ENCODE measurements at places on chromosomes 13 and 19.

DNA sequence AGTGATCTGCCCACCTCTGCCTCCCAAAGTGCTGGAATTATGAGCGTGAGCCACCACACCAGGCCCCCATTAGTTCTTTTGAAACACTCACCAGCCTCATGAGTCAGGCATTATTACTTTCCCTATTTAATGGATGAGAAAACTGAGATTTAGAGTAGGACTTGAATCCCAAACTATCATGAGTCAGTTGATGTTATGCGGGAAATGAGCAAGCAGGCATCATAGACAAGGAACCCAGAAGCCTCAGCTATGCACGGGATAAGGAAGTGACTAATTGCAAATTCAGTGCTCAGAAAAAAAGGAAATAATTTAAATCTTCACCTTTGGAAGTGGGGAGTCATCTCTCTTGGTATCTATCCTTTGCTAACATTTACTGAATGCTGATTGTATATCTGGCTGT is 217.5 kb downstream of the ABCC4 start:
- DNase-seq = no peak

DNA sequence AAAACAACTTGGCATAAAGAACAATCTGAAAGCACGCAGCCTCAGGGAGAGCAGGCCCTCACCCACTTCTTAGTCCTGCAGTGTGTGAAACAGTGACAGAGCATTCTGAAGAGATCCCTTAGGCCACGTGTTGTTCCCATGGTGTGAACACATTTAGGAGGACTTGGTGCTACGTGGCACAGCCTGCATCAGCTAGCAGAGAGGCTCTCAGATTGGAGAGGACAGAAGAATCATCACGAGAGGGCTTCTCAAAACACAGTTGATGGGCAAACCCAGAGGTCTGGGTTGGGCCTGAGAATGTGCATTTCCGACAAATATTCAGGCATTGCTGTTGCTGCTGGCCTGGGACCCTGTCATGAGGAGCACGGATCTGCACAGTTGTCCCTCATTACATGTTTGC is 26.1 kb upstream of the TFDP1 start:
- no peak for DNase-seq

DNA sequence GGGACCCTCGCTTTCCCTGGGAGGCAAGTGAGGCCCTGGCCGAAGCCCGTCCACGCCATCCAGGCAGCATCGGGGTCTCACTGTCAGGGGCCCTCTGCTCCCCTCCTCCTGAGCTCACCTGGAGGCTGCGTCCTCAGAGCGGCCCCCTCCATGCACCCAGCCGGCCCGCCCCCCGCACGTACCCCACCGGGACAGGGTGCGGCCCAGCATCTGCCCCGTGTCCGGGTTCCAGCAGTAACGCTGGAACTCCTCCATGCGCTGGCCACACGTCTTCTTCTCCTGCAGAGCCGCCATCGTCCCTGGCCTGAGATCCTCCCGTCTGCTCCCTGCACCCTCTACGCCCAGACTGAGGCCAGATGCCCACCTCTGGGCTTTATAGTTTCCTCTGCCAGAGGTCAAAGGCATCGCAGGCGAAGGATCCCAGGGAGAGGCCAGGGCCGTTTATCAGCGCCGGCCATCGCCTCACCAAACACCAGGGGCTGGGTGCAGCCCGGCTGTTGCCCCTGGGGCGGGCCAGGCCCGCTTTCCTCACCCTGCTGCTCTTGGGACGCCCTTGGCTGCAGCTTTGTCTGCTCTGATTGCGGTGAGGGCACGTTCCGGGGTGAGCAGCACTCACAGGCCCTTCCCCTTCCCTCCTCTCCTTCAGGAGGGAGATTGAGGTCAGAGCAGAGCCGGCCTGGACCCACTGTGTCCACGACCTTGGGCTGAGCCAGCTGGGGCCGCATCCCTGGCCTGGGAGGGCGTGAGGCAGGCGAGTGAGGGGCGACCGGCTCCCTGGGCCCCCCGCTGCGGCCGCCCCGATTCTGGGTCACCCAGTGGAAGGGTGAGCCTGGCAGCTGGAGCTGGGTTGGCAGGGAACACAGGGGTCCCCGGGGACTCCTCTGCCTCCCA is at the start of gene ATP4B:
ATP4B (minus strand) TSS at position 348 of the 891 bp plus-strand sequence; CDS start at position 294, 54 bp downstream.
- DNase-seq = no peak

GRCh38 chr13:23794267-23795161 is 94.7 kb downstream of the MIPEP start:
- DNase-seq = no peak

DNA sequence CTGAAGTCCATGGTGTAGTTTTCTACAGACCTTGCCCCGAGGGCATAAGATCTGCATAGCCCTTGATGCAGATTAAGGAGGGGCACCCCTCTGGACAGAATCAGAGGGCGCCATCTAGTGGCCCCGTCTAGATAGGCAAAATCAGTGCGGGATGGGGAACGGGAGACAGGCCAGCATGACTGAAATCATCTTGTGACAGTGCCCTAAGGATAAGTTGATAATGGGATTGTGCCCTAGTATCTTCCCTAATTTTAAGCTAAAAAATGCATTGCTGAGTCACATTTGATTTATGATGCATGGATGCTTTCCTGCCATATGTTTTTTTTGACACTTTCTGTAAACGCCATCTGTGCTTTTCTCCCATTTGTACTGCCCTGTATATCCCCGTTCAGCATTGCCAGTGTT is 19.0 kb upstream of the GPI start:
- peak; percentile 58 for DNase-seq

GRCh38 chr19:48833977-48834376 is 2.3 kb downstream of the HSD17B14 start:
- DNase-seq = no peak

- no peak for DNase-seq
Observed at GRCh38 chr19:15198951-15199660, 1.7 kb downstream of the NOTCH3 start.

DNA sequence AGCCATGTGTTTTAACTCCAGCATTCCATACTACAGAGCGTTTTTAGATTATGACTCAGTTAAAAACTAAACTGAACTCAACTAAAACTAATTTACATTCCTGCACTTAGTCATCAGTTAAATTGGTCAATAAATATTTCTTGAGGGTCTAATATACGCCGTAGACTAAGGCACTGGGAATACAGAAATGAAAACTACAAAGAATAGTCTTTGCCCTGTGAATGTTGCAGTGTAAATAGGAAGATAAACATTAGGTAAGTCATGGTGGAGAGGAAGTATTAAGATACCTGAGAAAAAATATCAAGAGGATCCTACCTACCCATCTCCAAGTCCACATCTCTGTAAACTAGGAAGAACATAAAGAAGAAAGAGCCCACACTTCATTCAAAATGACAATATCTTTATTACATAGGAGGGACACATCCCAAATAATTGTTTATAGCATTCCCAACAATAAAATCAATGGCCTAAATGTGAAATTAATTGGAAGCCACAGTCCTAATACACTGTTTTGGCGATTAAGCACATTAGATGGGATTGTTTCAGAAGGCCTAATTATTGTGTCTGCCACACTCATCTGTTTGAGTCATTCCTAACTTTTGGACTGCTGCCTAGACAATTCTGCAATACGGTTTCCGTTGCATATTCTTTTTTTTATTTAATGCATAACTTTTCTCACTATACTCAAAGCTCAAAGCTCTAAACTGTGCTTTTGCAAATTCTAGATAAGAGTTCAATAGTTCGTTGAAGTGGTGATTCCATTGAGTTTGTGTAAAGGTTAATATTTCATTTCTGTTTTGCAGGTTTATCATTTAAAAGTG is 52.9 kb downstream of the MBNL2 start:
- no peak for DNase-seq

DNA sequence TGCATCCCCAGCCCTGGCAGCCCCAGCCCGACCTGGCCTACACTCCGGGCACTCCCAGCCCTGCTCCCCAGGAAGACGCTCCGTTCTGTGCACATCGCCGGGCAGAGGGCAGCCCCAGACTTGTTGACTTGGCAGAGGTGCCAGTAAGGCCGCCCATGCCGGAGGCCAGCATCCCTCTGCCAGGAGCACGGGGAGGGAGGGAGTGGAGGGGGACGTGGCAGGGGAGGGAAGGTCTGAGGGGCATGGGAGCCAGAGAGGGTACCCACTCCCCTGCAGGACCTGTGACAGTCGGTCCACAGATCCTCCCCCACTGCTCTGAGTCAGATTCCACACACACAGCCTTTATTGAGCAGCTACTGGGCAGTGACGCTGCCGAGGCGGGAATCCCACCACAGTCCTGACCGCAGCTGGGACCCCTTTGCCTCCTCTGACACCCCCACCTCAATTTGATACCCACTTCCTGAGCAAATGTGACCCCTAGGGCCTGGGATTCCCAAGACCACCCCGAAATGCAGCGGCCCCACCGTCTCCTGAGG is 1.9 kb upstream of the NKPD1 start:
- no peak for DNase-seq

- peak; percentile 67 for DNase-seq
Observed at GRCh38 chr19:35030257-35031071, at the start of gene SCN1B. SCN1B (plus strand) TSS chr19:35030470; CDS start chr19:35030821, 351 bp downstream.

- no peak for DNase-seq
Observed at GRCh38 chr13:40812102-40812501, 22.7 kb downstream of the SLC25A15 start.

DNA sequence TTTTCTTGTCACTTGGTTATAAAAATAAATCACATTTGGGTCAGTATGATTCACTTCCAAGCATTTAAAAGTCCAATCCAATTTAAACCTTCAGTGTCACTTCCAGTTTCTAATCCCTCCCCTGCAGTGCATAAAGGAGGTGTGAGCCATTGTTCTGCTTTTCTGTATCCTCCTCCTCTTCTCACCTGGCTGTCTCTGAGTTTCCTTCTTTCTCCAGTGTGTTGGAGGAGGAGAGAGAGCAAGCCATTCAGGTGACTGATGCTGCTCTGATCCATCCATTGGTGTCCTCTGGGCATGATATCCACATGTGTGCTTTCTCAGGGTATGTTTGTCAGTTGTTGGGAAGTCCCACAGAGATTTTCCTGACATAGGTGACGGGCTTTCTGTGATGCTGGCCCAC is 1.2 kb downstream of the NUDT15 start:
- DNase-seq = no peak

GRCh38 chr13:45162194-45162593 is 38.7 kb downstream of the KCTD4 start:
- no peak for DNase-seq

DNA sequence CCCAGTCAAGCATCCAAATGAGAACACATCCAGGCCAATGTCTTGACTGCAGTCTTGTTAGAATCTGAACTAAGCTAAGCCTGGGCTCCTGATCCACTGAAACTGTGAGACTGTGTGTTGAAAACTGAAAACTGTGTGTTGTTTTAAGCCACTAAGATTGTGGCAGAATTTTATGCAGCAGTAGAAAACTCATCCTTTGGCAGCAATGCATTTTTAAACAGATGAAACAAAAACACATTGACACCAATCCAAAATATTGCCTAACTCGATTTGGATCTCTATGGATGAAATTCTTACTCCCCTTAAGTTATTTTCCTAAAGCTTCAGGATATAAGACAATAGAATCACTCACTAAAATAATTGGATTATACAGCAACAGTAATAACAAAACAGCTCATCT is 202.3 kb upstream of the KLF12 start:
- DNase-seq = no peak

DNA sequence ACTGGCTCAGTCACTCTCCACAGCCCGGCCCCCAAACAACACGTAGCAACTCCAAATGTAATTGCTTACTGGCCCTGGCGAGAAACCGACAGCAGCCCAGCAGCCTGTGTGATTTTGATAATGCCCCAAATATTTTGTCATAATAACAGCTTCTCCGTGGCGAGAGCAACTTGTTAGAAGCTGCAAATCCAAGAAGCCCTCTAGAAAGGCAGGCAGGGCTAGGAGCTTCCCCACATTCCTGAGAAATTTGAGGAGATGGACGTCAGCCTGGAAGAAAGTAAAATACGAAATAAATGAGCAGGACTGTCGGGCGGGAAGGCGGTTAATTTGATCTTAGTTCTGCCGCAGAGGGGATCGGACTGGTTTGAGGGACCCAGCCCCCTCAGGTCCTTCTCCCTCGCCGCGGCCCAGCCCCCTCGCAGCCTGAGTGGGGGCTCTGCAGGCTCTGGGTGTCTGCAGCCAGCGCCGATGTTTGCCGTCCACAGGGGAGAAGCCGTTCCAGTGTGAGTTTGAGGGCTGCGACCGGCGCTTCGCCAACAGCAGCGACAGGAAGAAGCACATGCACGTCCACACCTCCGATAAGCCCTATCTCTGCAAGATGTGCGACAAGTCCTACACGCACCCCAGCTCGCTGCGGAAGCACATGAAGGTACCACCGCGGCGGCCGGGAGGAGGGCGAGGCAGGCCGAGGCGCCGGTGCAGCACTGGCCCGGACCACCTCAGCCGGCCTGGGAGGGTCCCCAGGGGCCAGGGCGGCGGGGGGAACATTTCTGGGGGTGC is 3.1 kb downstream of the ZIC2 start:
- no peak for DNase-seq

GRCh38 chr19:33784432-33784831 is 12.2 kb upstream of the KCTD15 start:
- no peak for DNase-seq

- no peak for DNase-seq
Observed at GRCh38 chr19:1163934-1164683, 10.0 kb downstream of the SBNO2 start.

GRCh38 chr19:3441089-3441985 is 39.0 kb downstream of the SMIM24 start:
- no peak for DNase-seq

DNA sequence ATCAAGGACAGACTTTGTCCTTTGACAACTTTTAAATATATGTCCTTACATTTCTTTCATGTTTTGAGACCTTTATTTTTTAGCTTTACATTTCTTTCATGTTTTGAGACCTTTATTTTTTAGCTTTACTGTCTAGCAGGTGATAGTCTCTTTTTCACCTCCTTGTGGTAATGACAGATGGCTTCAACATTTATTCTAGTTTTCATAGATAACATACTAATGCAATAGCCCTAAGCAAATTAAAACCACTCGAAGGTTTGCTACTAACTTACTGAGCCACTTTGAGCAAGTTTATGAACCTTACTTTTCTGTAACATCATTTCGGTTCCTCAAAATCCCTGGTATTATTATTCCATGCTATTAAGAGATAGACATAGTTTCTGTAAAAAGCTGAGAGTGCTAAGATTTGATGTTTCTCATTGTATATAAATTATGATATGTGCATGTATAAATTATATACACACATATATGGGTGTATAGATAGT is 4.5 kb downstream of the DACH1 start:
- DNase-seq = no peak

GRCh38 chr13:45474584-45475454 is 10.1 kb downstream of the COG3 start:
- DNase-seq = no peak

DNA sequence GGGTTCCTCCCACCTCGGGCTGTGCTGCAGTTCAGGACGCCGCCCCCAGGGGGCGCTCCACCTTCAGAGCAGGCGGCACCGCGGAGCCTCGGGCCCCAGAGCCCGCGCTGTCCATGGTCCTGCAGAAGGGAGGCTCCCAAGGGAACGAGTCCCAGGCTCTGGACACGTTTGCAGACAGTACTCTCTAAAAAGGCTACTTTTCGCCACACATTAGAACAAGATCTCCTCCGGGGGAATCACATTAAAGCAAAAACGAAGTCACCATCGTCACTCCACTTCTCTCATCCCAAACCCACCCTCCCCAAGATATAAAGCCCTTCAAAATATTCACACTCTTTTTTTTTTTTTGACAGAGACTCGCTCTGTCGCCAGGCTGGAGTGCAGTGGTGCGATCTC is 4.6 kb upstream of the SIGLEC10 start:
- peak; percentile 52 for DNase-seq

Measured in stimulated activated CD8-positive, alpha-beta memory T cell treated with anti-CD3 and anti-CD28 coated beads, Interleukin-7, amount 100 ng/mL, for 4 hours (primary cell).